ENCODE measurements at places on chromosomes 11 and 22. TPM values are rescaled to one million over a fixed set of nuclear protein-coding genes. Genes with fewer than 3 reads are reported as not detected.

The FAM118A gene
- total RNA-seq = 32.0 TPM

The ANGPTL5 gene
- not detected for total RNA-seq

The CDC42EP1 gene
- total RNA-seq = 1.0 TPM

The SLC35E4 gene
- 7.4 TPM for total RNA-seq

The RFPL1 gene
- not detected for total RNA-seq

The CCDC89 gene
- total RNA-seq = 0.14 TPM

The TTC36 gene
- total RNA-seq = 0.65 TPM

The FADS1 gene
- 94.7 TPM for total RNA-seq
